ENCODE measurements at places on chromosomes 4 and X.

DNA sequence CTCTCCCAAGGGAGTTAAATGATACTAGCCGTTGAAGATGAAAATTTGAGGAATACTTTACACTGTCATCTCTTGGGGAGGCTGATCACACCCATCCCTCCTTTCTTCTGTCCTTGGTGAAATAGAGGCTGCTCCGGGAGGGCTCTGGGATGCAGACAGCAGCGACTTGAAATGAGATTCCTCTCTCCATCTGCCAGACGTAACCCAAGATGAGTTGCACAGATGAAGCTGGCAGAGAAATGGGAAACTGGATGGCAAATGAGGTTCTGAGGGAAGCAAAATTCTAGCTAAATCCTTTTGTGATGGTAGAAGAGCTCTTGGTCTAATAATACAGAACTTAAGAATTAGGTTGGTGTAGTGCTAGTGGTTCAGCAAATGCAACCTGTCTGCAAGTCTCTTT is 201.4 kb downstream of the AASDH start:
- no peak for DNase-seq

DNA sequence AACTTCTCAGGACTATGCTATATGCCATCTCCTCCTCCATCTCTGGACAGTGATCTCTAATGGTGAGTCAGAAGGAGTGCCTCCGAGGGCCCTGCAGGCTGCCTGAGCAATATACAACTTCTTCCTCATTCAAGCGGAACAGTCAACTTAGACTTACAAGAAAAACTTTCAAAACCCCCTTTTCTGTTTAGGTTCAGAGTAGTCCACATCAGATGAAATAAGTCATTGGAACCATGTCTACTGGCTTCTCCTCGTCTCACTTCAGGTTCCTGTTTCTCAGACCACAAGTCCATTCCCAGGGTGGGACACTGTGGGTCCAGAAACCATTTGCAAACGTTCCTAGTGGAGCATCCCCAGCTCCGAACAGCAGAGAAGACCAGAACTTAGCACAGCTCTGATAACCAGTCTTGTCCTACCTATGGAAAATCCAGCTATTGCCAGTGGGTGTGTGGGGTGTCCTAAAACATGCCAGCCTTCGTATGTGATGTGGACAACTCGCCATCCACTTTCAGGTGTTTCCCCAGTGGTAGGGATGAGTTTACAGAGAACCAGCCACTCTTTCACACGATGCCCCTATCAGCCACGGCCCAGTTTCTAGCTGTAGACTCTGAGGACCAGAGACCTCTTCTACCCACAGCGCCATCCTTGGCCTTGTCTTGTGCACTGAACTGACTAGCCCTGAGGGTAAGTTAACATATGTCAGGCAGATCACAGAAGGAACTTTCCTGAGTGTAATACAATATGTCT is 32.7 kb upstream of the NKRF start:
- DNase-seq, result no peak

DNA sequence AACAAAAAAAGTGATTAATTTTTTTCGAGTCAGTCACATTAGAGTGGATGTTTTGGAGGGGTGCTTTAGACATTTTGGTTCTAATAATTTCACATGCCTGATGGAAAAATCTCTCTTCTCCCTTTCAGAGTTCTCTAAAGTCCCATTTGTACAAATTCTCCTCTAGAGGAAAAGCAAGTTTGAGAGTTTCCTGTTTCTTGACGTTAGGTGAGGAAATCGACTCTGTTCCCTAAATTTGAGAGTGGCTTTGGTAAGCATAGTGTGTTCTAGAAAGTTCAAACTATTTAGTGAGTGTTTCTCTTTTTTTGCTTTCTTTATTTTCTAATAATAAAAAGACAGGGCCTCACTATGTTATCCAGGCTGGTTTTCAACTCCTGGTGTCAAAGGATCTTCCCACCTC is 1.6 kb upstream of the ATP6AP2 start:
- no peak for DNase-seq

GRCh38 chr4:16692524-16692923 is 205.9 kb downstream of the LDB2 start:
- peak; percentile 45 for DNase-seq

DNA sequence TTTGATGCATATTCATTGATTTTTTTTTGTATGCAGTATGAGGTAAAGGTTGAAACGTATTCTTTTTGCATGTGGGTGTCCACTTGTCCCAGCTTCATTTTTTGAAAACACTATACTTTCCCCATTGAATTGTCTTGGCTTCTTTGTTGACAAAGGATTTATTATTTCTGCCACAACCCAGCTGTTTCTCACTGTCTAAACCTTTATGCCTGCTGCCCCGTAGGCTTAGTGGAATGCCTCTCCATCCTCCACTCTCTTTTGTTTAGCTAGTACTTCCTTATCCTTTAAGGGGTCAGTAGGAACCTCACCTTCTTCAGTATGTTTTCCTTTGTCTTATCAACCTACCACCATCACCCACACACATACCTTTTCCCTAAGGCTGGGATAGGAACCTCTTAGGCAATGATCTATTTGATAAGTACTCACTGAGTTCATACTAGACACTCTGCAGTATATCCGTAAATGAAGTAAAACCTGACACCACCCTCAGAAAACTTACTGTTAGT is 8.5 kb downstream of the FMR1 start:
- no peak for DNase-seq

DNA sequence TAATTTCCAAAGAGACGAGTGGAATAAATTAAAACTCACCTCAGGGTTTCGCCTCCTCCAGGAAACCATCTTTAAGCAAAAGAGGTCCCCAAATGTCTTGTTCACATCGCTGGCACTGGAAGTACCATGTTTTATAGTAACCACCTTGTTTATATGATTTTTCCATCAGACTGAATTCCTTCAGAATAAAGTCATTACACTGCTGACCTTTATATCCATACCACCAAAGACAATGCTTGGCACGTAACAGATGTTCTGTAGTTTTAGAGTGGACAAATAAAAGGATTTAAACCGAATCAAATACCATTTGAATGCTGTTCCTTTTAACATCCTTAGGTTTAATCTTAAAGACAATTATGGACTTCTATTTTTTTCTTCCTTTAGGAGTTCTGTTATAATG is 4.7 kb downstream of the NUDT6 start:
- no peak for DNase-seq

DNA sequence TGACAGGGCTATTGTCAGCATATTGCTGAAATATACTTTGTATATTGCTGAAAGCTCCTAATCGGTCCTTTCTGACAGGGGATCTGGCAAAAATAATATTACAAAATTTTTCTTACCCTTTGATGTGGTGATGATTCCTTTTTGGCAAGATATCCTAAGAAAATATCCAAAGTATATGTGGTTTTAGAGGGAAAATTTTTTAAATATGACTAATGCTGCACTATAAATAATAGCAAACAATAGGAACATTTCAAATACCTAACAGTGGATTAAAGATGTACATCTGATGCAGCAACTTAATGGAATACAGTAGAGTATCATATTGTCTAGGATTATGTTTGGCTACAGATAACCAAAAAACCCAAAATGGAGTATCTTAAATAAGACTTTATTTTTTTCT is 49.6 kb downstream of the RRAGB start:
- DNase-seq, result peak; percentile 18

- peak; percentile 31 for DNase-seq
These were observed 211.2 kb downstream of the COX18 start for GRCh38 chr4:72858328-72858727.

GRCh38 chr4:99084595-99084994 is 4.0 kb downstream of the ADH5 start:
- DNase-seq, result no peak

- DNase-seq, result no peak
These were observed 8.8 kb downstream of the ACSL1 start for GRCh38 chr4:184816962-184817361.

GRCh38 chr4:157739242-157739641 is 433.6 kb downstream of the GASK1B start:
- DNase-seq, result no peak

DNA sequence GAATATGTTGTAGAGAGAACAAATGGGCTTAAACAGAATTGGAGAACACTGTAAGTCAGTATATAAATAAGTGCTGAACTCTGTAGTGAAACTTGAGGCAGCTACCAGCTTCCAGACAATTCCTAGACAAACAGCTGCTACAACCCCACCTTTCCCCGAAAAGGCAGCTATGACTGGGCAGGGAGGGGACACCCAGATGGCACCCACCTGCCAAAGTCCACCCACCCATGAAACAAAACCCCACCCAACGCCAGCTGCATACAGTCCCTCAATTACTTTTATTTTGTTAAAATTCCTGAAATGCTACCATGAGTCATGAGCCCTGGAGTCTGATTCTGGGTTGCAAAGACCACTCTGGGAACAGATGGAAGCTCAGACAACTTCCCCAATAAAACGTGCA is 24.4 kb downstream of the RELL1 start:
- peak; percentile 48 for DNase-seq

GRCh38 chrX:20382518-20383297 is 116.0 kb upstream of the RPS6KA3 start:
- no peak for DNase-seq

GRCh38 chr4:76923619-76924357 is 25.8 kb upstream of the SEPTIN11 start:
- DNase-seq, result no peak

GRCh38 chrX:3592184-3592583 is 121.3 kb downstream of the PRKX start:
- DNase-seq, result no peak

DNA sequence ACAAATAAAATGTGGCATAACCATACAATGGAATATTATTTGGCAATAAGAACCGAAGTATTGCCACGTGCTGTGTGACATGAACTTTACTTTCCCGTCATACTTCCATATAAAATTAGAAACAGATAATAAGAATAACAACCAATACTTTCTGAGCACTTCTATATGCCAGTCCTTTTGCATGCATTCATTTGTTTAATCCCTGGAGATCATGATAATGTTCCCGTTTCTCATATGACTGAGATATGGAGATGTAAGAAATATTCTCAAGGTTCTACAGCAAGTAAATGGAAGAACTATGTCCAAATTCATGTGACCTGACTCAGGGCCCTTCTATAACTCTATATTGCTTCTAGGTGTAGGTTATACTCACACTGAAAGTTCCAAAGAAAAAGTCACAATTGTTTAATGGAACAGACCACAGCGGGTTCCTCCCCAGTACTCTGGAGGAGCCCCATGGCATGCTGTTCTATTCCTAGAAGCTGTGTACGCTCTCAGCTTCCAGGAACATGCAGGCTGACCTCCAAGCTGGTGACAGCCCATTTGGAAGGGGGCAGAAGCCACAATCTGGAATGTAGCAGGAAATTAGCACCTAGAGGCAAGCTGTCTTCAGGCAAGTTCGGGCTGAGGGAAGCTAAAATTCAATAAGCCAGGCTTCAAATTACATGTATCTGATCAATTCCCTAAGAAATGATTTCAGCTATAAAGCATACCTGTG is 31.5 kb downstream of the QDPR start:
- no peak for DNase-seq

GRCh38 chrX:115940348-115940747 is 230.2 kb upstream of the AGTR2 start:
- DNase-seq, result no peak

- peak; percentile 12 for DNase-seq
These were observed 174.7 kb downstream of the GC start for GRCh38 chr4:71609167-71609566.

DNA sequence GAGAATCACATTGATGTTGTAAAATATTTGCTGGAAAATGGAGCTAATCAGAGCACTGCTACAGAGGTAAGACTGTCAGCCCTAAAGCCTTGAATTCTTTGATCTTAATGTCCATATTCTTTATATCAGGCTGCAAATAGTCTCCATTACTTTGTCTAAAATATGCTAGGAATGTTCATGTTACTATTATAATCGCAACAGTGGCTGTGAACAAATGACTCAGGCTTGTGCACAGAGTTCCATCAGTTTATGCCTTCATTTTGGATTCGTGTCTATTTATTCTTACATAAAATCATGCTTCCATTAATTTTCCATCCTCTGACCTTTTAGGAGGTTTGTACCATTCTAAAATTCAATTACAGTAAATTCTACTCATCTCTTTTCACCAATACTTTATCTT is 182.7 kb downstream of the ANK2 start:
- DNase-seq, result peak; percentile 48

All from fibroblast of skin of scalp (primary cell).